ENCODE measurements at places on chromosomes 1 and 21.

GRCh38 chr21:42532466-42533181 is 19.0 kb downstream of the SLC37A1 start:
- H3K4me3 ChIP-seq, result no peak overlapping the region
- no peak overlapping the region for H3K27ac ChIP-seq

GRCh38 chr1:41728403-41729202 is 190.1 kb downstream of the HIVEP3 start:
- DNase-seq, result peak; percentile 85
- H3K27ac ChIP-seq, result peak overlapping the region; percentile 94
- H3K36me3 ChIP-seq, result no peaks in the 10 kb centered on the region
- H3K4me1 ChIP-seq, result peaks cover 61% of the 10 kb centered on the region

- no peaks in the 10 kb centered on the region for H3K4me1 ChIP-seq
- DNase-seq, result no peak
Observed at GRCh38 chr21:16070207-16070651, 340.4 kb downstream of the USP25 start.

DNA sequence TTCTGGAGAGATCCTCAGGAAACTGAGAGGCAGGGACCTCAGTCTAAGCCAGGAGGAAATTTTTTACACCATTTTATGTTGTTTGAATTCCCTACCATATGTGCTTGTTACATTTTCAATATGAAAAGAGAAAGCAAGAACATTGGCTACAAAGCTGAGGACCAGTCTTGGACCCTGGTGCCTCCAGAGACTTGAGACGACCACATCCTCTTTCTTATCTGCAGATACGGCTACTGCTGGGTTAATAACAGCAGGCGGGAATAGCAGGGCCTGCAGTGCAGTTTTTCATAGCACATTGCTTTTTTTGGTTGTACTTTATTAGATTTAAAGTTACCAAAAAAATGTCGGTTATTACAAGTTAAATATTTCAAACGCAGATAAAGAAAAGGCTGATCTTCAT is 3.9 kb downstream of the KDM4A start:
- DNase-seq, result no peak
- no peaks in the 10 kb centered on the region for H3K27me3 ChIP-seq
- H3K4me1 ChIP-seq, result peaks cover 30% of the 10 kb centered on the region
- H3K27ac ChIP-seq, result peak overlapping the region; percentile 1
- H3K4me3 ChIP-seq, result no peak overlapping the region

DNA sequence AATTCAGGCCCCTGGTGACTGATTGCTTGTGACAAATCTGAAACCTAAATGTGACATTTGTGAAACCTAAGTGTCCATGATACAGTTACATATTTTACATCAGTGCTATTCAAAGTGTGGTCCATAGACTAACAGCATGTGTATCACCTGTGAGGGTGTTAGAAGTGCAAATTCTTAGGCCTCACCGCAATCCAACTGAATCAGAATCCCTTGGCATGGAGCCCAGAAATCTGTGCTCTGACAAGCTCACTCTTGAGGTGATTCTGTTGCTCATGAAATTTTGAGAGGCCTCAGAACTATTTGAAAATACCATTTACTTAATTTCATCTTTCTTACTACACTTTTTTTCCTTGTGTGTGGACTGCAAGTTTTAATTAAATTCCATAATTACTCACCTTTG is 587.9 kb downstream of the ADGRL2 start:
- no peak overlapping the region for H3K27ac ChIP-seq
- H3K4me1 ChIP-seq, result no peaks in the 10 kb centered on the region
- H3K36me3 ChIP-seq, result no peaks in the 10 kb centered on the region
- no peaks in the 10 kb centered on the region for H3K27me3 ChIP-seq
- no peak overlapping the region for H3K4me3 ChIP-seq

- no peak overlapping the region for H3K4me3 ChIP-seq
- no peak for DNase-seq
- peaks cover 8% of the 10 kb centered on the region for H3K36me3 ChIP-seq
- no peaks in the 10 kb centered on the region for H3K27me3 ChIP-seq
- H3K4me1 ChIP-seq, result peaks cover 42% of the 10 kb centered on the region
- no peak overlapping the region for H3K27ac ChIP-seq
Observed at GRCh38 chr1:165853528-165854075, 26.2 kb downstream of the UCK2 start.

- H3K36me3 ChIP-seq, result no peaks in the 10 kb centered on the region
- no peak overlapping the region for H3K27ac ChIP-seq
- H3K4me3 ChIP-seq, result no peak overlapping the region
- DNase-seq, result no peak
- H3K27me3 ChIP-seq, result peaks cover 48% of the 10 kb centered on the region
Observed at GRCh38 chr1:76871355-76871974, 4.2 kb downstream of the ST6GALNAC5 start.

GRCh38 chr1:6570100-6570499 is 9.7 kb upstream of the ZBTB48 start:
- DNase-seq, result no peak
- no peaks in the 10 kb centered on the region for H3K36me3 ChIP-seq
- no peak overlapping the region for H3K27ac ChIP-seq
- no peak overlapping the region for H3K4me3 ChIP-seq
- H3K4me1 ChIP-seq, result no peaks in the 10 kb centered on the region

DNA sequence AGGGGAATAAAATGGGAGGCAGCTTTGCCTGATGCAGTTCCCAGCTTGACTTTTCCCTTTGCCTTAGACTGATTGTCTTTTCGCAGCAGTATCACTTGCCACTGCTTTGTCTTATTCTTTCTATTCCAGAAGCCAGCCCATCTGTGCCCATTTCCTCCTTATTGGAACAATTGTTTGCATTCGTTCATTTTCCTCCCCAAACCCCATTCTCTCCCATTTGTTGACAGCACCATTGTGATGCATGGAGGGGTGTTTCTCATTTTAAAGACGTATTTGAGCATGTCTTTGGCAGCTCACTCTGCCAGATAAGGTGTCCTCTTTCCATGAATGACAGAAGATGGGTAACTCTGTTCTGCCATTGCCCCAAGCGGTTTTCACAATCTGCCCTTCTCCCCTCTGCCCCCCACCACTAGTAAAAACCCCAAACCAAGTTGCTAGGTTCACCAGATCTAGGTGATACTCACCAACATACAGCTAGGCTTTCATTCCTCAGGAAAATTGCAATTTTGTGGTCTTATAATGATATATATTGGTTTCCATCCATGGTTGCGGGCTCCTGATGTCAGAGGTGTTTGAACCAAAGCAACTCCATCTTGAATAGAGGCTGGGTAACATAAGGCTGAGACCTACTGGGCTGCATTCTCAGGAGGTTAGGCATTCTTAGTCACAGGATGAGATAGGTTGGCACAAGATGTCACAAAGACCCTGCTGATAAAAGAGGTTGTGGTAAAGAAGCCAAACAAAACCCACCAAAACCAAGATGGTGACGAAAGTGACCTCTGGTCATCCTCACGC is 30.8 kb downstream of the SERBP1 start:
- H3K4me1 ChIP-seq, result peaks cover 26% of the 10 kb centered on the region
- no peaks in the 10 kb centered on the region for H3K27me3 ChIP-seq
- no peak overlapping the region for H3K4me3 ChIP-seq
- peak overlapping the region; percentile 42 for H3K27ac ChIP-seq

DNA sequence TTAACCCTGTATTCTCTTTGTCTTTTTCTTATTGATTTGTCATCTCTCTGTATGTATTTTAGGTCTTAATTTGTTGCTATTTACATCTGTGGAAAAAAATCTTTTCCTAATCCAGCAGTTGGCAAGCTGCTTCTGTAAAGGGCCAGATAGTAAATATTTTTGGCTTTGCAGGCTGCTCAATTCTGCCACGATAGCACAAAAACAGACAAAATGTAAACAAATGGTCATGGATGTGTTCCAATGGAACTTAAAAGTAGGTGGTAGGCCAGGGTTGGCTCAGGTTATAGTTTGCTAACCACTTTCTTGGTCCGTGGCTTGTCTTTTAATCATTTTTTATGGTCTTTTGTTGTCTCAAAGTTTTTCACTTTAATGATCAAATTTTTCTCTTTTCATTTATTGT is 371.8 kb downstream of the HHAT start:
- H3K27me3 ChIP-seq, result no peaks in the 10 kb centered on the region
- H3K27ac ChIP-seq, result no peak overlapping the region
- no peaks in the 10 kb centered on the region for H3K36me3 ChIP-seq
- H3K4me1 ChIP-seq, result peaks cover 8% of the 10 kb centered on the region

DNA sequence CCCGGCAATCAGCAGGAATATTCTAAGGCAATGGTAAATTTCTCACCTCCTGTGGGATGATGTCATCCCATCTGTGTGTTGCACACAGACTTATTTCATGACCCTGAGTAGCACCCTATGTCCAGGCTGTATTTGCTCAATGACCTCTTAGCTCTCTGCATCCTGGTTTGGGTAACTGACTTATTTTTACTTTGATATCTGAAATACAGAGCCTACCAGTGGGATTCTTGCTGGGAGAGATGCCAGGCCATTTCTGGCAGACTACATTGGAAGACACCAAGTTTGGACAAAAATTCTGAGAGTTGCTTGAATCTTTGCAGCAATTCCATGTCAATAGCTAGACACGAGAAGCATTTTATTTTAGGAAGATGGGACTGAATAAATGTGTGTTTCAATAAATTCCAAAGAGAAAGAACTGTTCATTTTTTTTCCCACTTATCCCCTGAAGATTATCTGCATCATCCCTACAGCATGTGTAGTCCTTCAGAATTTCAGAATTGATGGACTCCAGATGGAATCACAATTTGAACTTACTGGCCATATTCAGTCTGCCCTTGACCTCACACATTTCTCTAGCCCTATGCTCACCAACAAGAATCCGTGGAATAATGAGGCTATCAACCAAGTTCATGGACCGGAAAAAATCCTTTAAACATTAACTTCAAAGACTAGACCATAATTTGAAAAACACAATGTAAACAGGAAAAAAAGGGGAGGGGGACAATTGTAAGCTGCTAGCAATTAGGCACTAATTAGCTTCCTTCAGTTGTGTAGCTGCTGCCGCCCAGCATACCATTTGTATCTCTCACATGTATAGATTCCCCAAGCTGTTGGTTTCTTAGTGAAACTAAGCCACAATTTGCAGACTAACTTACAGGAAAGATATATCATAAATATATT is 226.5 kb downstream of the HMCN1 start:
- H3K36me3 ChIP-seq, result no peaks in the 10 kb centered on the region
- no peak for DNase-seq
- no peaks in the 10 kb centered on the region for H3K4me1 ChIP-seq
- H3K4me3 ChIP-seq, result no peak overlapping the region

- peak overlapping the region; percentile 100 for H3K27ac ChIP-seq
- peaks cover 94% of the 10 kb centered on the region for H3K4me1 ChIP-seq
Observed at GRCh38 chr1:15951341-15952153, 24.4 kb downstream of the ZBTB17 start.

GRCh38 chr1:15568387-15569073 is 16.3 kb downstream of the AGMAT start:
- DNase-seq, result no peak
- H3K27ac ChIP-seq, result no peak overlapping the region
- H3K4me3 ChIP-seq, result no peak overlapping the region
